ENCODE measurements at places on chromosomes 5 and 9. TPM values are rescaled to one million over a fixed set of nuclear protein-coding genes. Genes with fewer than 3 reads are reported as not detected.

DNA sequence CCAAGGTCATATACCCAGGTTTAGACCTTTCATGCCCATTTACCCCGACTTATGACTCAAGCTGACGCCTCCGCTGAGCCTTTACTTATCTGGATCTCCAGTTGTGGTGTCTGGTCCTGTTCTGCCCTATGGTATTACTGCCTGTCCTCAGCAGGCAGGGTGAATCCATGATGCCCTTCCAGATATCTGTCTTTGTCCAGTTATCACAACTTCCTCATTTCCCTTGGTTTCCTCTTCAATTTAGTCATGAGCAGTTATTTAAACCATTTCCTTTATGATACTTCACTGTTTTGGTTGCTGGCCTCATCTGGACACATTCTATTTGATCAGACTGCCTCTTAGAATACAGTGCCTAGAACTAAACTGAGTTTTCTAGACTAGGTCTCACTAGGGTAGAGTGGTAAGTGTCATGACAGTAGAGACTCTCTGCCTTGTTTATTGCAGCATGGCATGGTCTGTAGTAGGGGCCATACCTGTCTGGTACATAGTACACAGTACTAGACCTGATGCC is 93.3 kb downstream of the MELK start:
- DNase-seq = no peak
- peaks cover 8% of the 10 kb centered on the region for H3K4me1 ChIP-seq
- H3K36me3 ChIP-seq = peaks cover 60% of the 10 kb centered on the region
- no peak overlapping the region for H3K4me3 ChIP-seq
- H3K27ac ChIP-seq = no peak overlapping the region
- H3K27me3 ChIP-seq = no peaks in the 10 kb centered on the region

- H3K36me3 ChIP-seq = no peaks in the 10 kb centered on the region
- no peaks in the 10 kb centered on the region for H3K27me3 ChIP-seq
- H3K4me3 ChIP-seq = no peak overlapping the region
Observed at GRCh38 chr9:81814401-81814793, 113.8 kb upstream of the SPATA31D4 start.

- H3K27me3 ChIP-seq = no peaks in the 10 kb centered on the region
- peak overlapping the region; percentile 72 for H3K4me3 ChIP-seq
- no peaks in the 10 kb centered on the region for H3K4me1 ChIP-seq
- DNase-seq = no peak
- H3K27ac ChIP-seq = no peak overlapping the region
Observed at GRCh38 chr5:219460-219863, 1.3 kb downstream of the SDHA start.

DNA sequence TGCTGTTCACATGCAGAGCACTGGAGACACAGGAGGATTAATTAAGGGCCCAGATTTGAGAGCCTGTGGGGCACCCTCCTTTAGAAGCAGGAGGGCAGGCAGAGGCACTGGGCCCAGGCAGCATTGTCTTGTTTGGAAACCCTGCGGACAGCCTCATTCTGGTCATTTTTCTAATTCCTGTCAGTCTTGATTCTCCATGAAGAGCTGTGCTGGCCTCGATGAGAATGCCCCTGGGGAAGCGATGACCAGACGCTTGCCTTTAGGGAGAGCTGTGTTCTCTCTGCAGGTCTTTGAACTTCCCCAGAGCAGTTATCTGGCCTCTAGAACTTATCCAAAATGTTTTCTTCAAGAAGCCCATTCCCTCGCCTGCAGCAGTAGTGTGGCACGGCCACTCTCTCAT is 117.8 kb upstream of the PTCH1 start:
- DNase-seq = no peak
- no peak overlapping the region for H3K4me3 ChIP-seq
- H3K27me3 ChIP-seq = no peaks in the 10 kb centered on the region
- no peak overlapping the region for H3K27ac ChIP-seq
- H3K4me1 ChIP-seq = no peaks in the 10 kb centered on the region
- no peaks in the 10 kb centered on the region for H3K36me3 ChIP-seq

GRCh38 chr5:54624805-54625568 is 107.4 kb downstream of the SNX18 start:
- no peaks in the 10 kb centered on the region for H3K36me3 ChIP-seq
- no peaks in the 10 kb centered on the region for H3K4me1 ChIP-seq
- H3K27me3 ChIP-seq = no peaks in the 10 kb centered on the region
- no peak for DNase-seq
- no peak overlapping the region for H3K27ac ChIP-seq

DNA sequence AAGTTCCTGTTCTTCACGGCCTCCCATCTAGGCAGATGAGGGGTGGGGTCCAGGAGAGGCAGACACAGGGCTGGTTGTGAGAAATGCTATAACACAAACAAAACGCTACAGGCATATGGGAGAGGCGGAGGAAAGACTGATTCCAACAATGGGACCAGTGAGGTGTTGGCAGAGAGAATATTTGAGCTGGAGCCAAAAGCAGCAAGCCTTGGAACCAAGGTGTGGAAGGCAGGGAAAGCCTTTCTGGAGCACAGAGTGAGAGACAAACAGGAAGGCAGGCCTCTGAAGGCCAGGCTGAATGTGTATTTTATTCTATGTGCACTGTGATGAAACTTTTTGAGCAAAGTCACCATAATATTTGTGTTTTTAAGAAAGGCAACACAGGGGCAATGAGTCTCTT is 2.9 kb downstream of the ATPSCKMT start:
- H3K27me3 ChIP-seq = no peaks in the 10 kb centered on the region
- no peaks in the 10 kb centered on the region for H3K4me1 ChIP-seq
- H3K4me3 ChIP-seq = no peak overlapping the region
- no peak overlapping the region for H3K27ac ChIP-seq
- H3K36me3 ChIP-seq = no peaks in the 10 kb centered on the region

DNA sequence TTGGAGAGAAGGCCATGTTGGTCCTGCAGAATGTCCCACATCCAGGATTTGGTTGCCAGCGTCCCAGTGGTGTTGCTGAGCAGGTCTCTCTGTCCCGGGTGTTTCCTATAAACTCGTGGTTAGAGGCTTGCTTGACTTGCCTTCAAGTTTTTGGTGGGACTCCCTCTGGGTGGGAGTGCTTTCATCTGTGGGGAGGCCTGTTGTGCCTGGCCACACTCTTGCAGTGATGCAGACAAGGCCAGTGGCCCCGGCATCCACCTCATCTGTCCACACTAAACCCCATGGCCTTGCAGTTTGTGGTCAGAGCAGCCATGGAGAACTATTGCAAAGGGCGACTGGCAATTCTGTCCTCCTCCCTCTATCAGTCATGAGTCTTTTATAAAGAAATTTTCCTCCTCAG is 71.8 kb downstream of the PHF2 start:
- H3K27me3 ChIP-seq = no peaks in the 10 kb centered on the region
- H3K4me1 ChIP-seq = peaks cover 18% of the 10 kb centered on the region
- peaks cover 15% of the 10 kb centered on the region for H3K36me3 ChIP-seq
- DNase-seq = no peak
- H3K4me3 ChIP-seq = no peak overlapping the region
- H3K27ac ChIP-seq = no peak overlapping the region

DNA sequence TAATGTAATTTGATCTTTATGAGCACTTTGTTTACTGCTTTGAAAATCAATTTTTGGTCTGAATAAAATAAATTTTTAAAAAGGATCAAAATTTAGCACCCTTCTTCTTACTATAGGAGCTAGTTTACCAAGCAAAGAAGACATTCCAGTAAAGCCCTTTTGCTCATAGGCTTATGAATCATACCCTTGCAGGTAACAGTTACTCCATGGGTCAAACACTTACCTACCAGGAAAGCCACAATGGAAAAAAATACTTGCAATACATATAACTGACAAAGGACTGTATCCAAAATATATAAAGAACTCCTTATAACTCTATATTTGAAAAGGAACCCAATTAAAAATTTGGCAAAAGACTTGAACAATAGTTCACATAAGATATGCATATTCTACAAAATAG is 66.6 kb downstream of the SHOC1 start:
- no peaks in the 10 kb centered on the region for H3K36me3 ChIP-seq
- no peak overlapping the region for H3K27ac ChIP-seq
- no peak for DNase-seq
- no peak overlapping the region for H3K4me3 ChIP-seq

DNA sequence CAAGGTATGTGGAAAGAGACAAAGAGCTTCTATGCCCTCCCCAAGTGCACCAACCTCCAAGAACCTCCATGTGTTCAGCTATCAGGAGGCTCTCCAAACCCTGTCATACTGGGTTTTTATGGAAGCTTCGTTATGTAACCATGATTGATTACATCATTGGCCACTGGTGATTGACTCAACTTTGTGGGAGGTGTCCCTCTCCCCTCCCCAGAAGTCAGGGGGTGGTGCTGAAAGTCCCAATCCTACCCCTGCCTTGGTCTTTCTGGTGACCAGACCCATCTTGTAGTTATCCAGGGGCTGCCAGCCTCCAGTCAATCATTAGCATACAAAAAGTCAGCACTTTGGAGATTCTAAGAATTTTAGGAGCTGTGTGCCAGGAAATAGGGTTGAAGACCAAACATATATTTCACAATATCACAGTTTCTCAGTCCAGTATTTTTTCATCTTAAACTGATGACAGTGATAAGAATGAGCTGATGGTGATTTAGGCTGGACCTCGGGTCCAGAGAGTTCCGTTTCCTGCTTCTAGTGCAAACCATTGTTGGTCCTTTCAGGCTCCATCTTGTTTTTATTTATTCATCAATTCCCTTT is 27.3 kb upstream of the FANCC start:
- H3K27ac ChIP-seq = no peak overlapping the region
- H3K27me3 ChIP-seq = no peaks in the 10 kb centered on the region
- no peak for DNase-seq
- peaks cover 10% of the 10 kb centered on the region for H3K4me1 ChIP-seq

- peaks cover 3% of the 10 kb centered on the region for H3K36me3 ChIP-seq
- no peaks in the 10 kb centered on the region for H3K27me3 ChIP-seq
- no peak overlapping the region for H3K27ac ChIP-seq
- peaks cover 50% of the 10 kb centered on the region for H3K4me1 ChIP-seq
Observed at GRCh38 chr9:126374366-126374781, 47.7 kb downstream of the MVB12B start.

GRCh38 chr5:75734913-75735789 is 17.9 kb upstream of the POC5 start:
- H3K27ac ChIP-seq = no peak overlapping the region
- H3K27me3 ChIP-seq = no peaks in the 10 kb centered on the region
- H3K36me3 ChIP-seq = no peaks in the 10 kb centered on the region
- no peaks in the 10 kb centered on the region for H3K4me1 ChIP-seq

DNA sequence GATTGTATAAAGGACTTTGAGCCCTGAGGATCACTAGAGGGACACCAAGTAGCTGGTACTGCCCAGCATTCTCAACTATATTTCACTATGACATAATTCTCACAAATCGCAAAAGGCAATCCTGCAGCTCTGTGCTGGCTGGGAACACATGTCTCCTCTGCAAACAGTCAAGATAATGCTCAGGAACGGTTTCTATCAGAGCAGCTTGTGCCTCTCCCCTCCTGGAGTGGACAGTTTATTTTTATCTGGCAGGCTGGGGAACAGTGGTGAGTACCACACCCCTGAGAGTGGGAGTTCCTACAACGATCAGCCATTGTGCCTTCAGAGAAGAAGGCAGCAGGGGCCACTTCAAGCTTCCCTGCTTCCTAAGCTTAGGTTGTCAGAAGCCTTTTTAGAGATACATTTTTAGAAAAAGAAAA is 65.8 kb downstream of the ERAP1 start:
- H3K4me3 ChIP-seq = no peak overlapping the region
- no peak overlapping the region for H3K27ac ChIP-seq
- peaks cover 11% of the 10 kb centered on the region for H3K36me3 ChIP-seq
- DNase-seq = no peak

DNA sequence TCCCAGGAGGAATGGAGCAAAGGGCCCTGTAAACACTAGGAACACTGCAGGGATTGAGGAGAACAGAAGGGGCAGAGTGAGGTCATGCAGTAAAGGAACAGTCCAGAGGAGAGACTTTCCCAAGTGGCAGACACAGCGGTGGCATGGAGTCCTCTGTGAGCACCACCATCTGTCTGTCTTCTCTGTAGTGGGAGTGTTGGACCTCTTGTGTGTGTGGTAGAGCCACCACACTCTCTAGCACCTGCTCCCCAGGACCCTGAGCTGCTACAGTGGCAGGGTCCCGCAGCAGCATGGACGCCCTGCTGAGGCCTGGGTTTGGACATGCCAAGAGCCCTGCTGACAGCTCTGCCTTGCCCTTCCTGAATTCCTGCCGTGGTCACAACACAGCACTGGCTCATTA is 75.7 kb upstream of the LARP1 start:
- no peaks in the 10 kb centered on the region for H3K4me1 ChIP-seq
- H3K27me3 ChIP-seq = no peaks in the 10 kb centered on the region
- no peak overlapping the region for H3K27ac ChIP-seq
- no peak overlapping the region for H3K4me3 ChIP-seq
- no peaks in the 10 kb centered on the region for H3K36me3 ChIP-seq

GRCh38 chr5:758698-759053 is 25.9 kb downstream of the ZDHHC11B start:
- no peak for DNase-seq
- no peaks in the 10 kb centered on the region for H3K27me3 ChIP-seq
- H3K4me1 ChIP-seq = no peaks in the 10 kb centered on the region
- no peak overlapping the region for H3K4me3 ChIP-seq
- H3K27ac ChIP-seq = no peak overlapping the region

DNA sequence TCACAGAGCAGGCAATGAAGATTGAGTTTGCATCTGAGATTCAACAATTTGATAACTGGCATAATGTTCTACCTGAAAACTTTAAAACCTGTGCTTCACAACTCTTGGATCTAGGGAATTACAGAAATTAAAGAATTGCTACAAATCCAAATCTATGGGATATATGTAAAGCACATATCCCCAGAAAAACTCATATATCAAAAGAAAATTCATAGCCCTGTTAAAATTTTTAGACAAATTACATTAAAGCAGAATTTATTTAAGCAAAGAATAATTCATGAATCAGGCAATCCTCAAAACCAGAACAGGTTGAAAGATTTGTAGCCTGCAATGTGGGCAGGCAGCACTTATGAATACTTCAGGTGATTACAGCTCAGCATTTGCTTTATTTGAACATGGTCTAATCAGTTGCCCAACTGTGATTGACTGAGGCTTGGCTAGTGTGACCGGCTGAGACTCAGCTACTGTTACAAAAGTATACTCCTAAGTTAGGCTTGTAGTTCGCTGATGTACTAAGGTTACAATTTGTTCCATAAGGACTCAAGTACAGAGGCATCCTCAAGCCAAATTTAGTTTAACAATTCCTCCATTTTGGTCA is 10.3 kb upstream of the UBTD2 start:
- H3K27ac ChIP-seq = no peak overlapping the region
- H3K36me3 ChIP-seq = no peaks in the 10 kb centered on the region
- no peak for DNase-seq
- no peaks in the 10 kb centered on the region for H3K27me3 ChIP-seq
- H3K4me1 ChIP-seq = no peaks in the 10 kb centered on the region

GRCh38 chr5:56681346-56681745 is 134.0 kb upstream of the MAP3K1 start:
- H3K27me3 ChIP-seq = no peaks in the 10 kb centered on the region
- no peak for DNase-seq
- H3K27ac ChIP-seq = no peak overlapping the region
- no peaks in the 10 kb centered on the region for H3K4me1 ChIP-seq
- no peaks in the 10 kb centered on the region for H3K36me3 ChIP-seq

GRCh38 chr9:83956086-83956435 is 24.0 kb downstream of the HNRNPK start:
- H3K36me3 ChIP-seq = no peaks in the 10 kb centered on the region
- H3K4me3 ChIP-seq = peak overlapping the region; percentile 61
- H3K27ac ChIP-seq = peak overlapping the region; percentile 60

Gene C5orf58
- not detected for total RNA-seq

Gene PCA3
- 0.59 TPM for total RNA-seq

Gene MEIKIN
- total RNA-seq = not detected

Gene GCNT1
- 10.1 TPM for total RNA-seq

Gene FBXL7
- total RNA-seq = 13.6 TPM

Gene DMRT3
- not detected for total RNA-seq

Gene TNFSF15
- 1.1 TPM for total RNA-seq

Gene ZNF169
- 3.0 TPM for total RNA-seq

Measured in SJCRH30 (cell line).